ENCODE measurements at places on chromosomes 5 and 9. TPM values are rescaled to one million over a fixed set of nuclear protein-coding genes. Genes with fewer than 3 reads are reported as not detected.

Gene LCN6
- 70.0 TPM for total RNA-seq

Gene PCDHB13
- total RNA-seq: 8.7 TPM

Gene LHX3
- not detected for total RNA-seq

Gene SLC6A19
- total RNA-seq: not detected

Gene TAF11L5
- not detected for total RNA-seq

Gene DBH
- 0.22 TPM for total RNA-seq

Gene GLRA1
- not detected for total RNA-seq

Gene AQP7
- total RNA-seq: 26.6 TPM

Gene PCDHA10
- 0.78 TPM for total RNA-seq

Gene DMRTA1
- total RNA-seq: 0.78 TPM

Gene PRDM9
- not detected for total RNA-seq

Gene MPDZ
- total RNA-seq: 83.5 TPM

Gene FIBCD1
- not detected for total RNA-seq

Gene PCDHA13
- total RNA-seq: 1.3 TPM

Gene OLFM1
- 36.0 TPM for total RNA-seq

Gene ELOVL7
- 9.0 TPM for total RNA-seq

Gene PSAT1
- total RNA-seq: 4.5 TPM

Gene CACNA1B
- total RNA-seq: under 0.01 TPM

Gene NEUROG1
- not detected for total RNA-seq

Gene SPINK4
- total RNA-seq: not detected

Gene LCN9
- not detected for total RNA-seq

Gene MLANA
- not detected for total RNA-seq

Gene WWC1
- 0.90 TPM for total RNA-seq

Gene CATSPER3
- total RNA-seq: 0.90 TPM

Gene PCDHGB1
- total RNA-seq: 6.8 TPM

Gene MEGF10
- 3.3 TPM for total RNA-seq

Gene TMEM174
- total RNA-seq: not detected

Gene PCDHB5
- total RNA-seq: 5.9 TPM

Gene DRD1
- total RNA-seq: not detected

Gene RAI14
- total RNA-seq: 72.2 TPM

Gene SPOCK1
- total RNA-seq: 119 TPM

Gene MCC
- total RNA-seq: 122 TPM

Gene ERCC6L2
- total RNA-seq: 128 TPM

Gene MYOZ3
- 4.8 TPM for total RNA-seq

Gene CRAT
- total RNA-seq: 42.7 TPM

Gene ST6GALNAC4
- total RNA-seq: 23.9 TPM

Gene C9
- total RNA-seq: not detected

Gene IFNA21
- total RNA-seq: not detected

Gene BASP1
- total RNA-seq: 49.8 TPM
